Muscle of leg (tissue), 16 donors: ENCODE measurements at places on chromosomes 6 and 20. TPM values are rescaled to one million over a fixed set of nuclear protein-coding genes. Genes with fewer than 3 reads are reported as not detected.

- peak; percentile 87 for DNase-seq
- peak within 1 kb of the TSS; percentile 89 for H3K27ac ChIP-seq
Measured at GRCh38 chr20:63979557-63980316, at the start of gene SAMD10. Gene SAMD10 (minus strand): TSS chr20:63979642. CDS start chr20:63979467, 175 bp downstream.

- no peak for DNase-seq
- no peak overlapping the region for H3K4me3 ChIP-seq
- no peaks in the 10 kb centered on the region for H3K36me3 ChIP-seq
- H3K27me3 ChIP-seq: peaks cover 22% of the 10 kb centered on the region
Measured at GRCh38 chr6:3318821-3319540, 60.2 kb downstream of the PSMG4 start.

Gene MDFI
- 77.4 TPM for total RNA-seq

- H3K36me3 ChIP-seq: no peaks in the 10 kb centered on the region
- H3K4me1 ChIP-seq: peaks cover 16% of the 10 kb centered on the region
- no peak overlapping the region for H3K27ac ChIP-seq
- H3K27me3 ChIP-seq: no peaks in the 10 kb centered on the region
Measured at GRCh38 chr6:159871906-159872305, 18.9 kb upstream of the MAS1 start.

DNA sequence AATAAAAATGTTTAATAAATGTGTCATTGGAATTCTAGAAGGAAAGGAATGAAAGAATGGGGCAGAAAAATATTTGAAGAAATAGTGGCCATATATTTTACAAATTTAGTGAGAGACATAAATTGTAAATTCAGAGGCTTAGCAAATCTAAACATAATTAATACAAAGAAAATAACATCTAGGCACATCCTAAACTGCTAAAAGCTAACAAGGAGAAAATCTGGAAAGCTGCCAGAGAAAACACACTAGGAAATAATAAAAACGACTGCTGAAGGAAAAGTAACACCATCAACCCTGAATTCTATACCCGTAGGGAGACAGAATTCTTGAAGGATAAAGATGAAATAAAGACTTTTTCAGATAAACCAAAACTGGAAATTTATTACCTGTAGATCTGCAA lies 23.8 kb downstream of the CYB5R4 start:
- H3K27ac ChIP-seq: no peak overlapping the region
- no peaks in the 10 kb centered on the region for H3K4me1 ChIP-seq
- H3K4me3 ChIP-seq: no peak overlapping the region
- no peaks in the 10 kb centered on the region for H3K27me3 ChIP-seq
- DNase-seq: no peak

GRCh38 chr20:39986173-39986904 lies 702.7 kb downstream of the MAFB start:
- H3K27ac ChIP-seq: peak overlapping the region; percentile 94
- peak; percentile 83 for DNase-seq
- no peak overlapping the region for H3K4me3 ChIP-seq
- no peaks in the 10 kb centered on the region for H3K36me3 ChIP-seq
- H3K4me1 ChIP-seq: peaks cover 17% of the 10 kb centered on the region

GRCh38 chr20:35284267-35284991 lies at the start of gene EIF6:
Gene EIF6 (minus strand): TSS chr20:35284772. CDS start chr20:35284487, 285 bp downstream.
- no peaks in the 10 kb centered on the region for H3K27me3 ChIP-seq
- peaks cover 16% of the 10 kb centered on the region for H3K4me1 ChIP-seq
- H3K36me3 ChIP-seq: peaks cover 25% of the 10 kb centered on the region
- peak within 1 kb of the TSS; percentile 94 for H3K27ac ChIP-seq
- peak within 1 kb of the TSS; percentile 85 for H3K4me3 ChIP-seq
- peak; percentile 95 for DNase-seq

Gene TGM2
- 10.1 TPM for total RNA-seq

- no peak overlapping the region for H3K4me3 ChIP-seq
- no peaks in the 10 kb centered on the region for H3K27me3 ChIP-seq
- DNase-seq: no peak
- H3K36me3 ChIP-seq: no peaks in the 10 kb centered on the region
Measured at GRCh38 chr20:16539280-16540021, 33.8 kb downstream of the KIF16B start.

DNA sequence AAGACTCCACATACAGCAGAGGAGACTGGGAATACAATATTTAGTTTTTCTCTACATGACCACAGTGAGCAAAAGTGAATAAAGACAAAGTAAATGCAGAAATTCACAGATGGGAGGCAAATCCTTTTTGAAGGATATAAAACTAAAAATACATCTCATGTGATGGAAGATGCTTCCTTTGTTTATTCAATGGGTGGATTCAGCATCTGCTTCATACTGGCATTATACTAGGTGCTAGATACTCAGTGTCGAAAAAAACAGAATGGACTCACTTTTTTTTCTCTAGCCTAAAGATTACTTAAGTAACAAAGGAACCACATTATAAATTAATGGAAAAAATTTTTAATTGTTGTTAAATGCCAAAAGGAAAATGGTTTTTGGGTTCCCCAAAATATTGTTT lies 216.2 kb downstream of the TRDN start:
- no peak overlapping the region for H3K4me3 ChIP-seq
- H3K27ac ChIP-seq: no peak overlapping the region
- no peak for DNase-seq
- H3K27me3 ChIP-seq: no peaks in the 10 kb centered on the region
- no peaks in the 10 kb centered on the region for H3K36me3 ChIP-seq

GRCh38 chr6:142240179-142240578 lies 61.6 kb upstream of the ADGRG6 start:
- no peaks in the 10 kb centered on the region for H3K36me3 ChIP-seq
- H3K27me3 ChIP-seq: no peaks in the 10 kb centered on the region
- H3K27ac ChIP-seq: no peak overlapping the region
- peaks cover 5% of the 10 kb centered on the region for H3K4me1 ChIP-seq
- DNase-seq: no peak

Gene JPH2
- 76.8 TPM for total RNA-seq

GRCh38 chr6:15620611-15621010 lies 42.2 kb downstream of the DTNBP1 start:
- H3K36me3 ChIP-seq: no peaks in the 10 kb centered on the region
- DNase-seq: peak; percentile 51
- no peaks in the 10 kb centered on the region for H3K27me3 ChIP-seq
- H3K4me3 ChIP-seq: no peak overlapping the region

DNA sequence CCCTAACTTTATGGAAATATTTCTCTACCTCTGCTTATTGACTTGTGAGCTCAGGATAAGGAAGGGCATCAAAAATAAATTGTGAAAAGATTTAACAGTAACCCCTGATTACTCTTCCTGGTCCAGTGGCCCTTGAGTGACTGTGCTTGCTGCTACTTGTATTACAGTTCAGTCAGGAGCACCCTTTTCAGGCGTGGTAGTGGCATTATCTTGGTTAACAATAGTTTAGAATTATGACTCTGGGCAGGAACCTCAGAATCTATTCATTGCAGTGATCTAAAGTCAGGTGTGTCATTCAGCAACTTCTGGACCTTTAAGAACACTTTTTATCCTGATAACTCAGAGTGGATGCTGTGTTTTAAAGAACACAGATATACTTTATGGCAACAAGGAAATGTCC lies 43.4 kb downstream of the FAM135A start:
- H3K27me3 ChIP-seq: no peaks in the 10 kb centered on the region
- no peak overlapping the region for H3K4me3 ChIP-seq
- H3K36me3 ChIP-seq: no peaks in the 10 kb centered on the region
- H3K4me1 ChIP-seq: no peaks in the 10 kb centered on the region
- H3K27ac ChIP-seq: no peak overlapping the region

GRCh38 chr6:27757307-27757706 lies 154.9 kb downstream of the OR2B2 start:
- H3K36me3 ChIP-seq: no peaks in the 10 kb centered on the region
- peak; percentile 66 for DNase-seq
- peaks cover 10% of the 10 kb centered on the region for H3K27me3 ChIP-seq
- peaks cover 5% of the 10 kb centered on the region for H3K4me1 ChIP-seq
- H3K27ac ChIP-seq: peak overlapping the region; percentile 51

DNA sequence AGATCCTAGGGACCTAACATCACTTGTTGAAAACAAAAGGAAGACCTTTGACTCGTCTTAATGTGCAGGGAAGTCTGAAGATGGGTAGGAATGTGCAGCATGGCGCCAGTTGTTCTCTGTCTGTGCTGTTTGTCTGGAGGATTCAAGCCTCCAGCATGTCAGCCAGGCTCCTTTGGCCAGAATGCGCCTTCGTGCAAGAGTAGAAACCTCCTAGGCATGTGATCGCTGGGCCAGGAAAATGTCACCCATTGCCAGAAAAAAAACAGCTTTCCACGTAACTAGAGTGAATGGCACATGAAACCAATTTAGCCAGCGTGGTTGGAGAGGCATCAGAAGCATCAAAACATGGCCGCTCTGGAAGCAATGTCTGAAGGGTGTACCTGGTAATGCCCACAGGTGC lies 132.7 kb downstream of the EDN1 start:
- DNase-seq: peak; percentile 55
- no peak overlapping the region for H3K4me3 ChIP-seq
- H3K36me3 ChIP-seq: no peaks in the 10 kb centered on the region
- no peaks in the 10 kb centered on the region for H3K4me1 ChIP-seq
- no peak overlapping the region for H3K27ac ChIP-seq

DNA sequence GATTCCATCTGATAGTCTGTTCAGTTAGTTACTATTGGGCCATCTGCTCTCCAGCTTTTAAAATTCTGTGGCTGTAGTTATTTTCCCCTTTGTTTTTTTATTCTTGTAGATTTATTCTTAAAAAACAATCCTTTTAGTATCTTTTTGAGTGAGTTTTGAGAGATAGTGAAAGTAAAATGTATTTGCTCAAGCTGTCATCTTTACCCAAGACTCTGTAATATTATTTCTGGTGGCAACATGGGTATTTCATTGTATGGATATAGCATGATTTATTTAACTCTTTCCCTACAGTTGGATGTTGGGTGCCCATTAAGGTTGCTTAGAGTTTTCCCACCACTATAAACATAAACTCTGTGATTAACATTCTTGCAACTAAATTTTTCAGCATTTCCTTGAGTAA lies 24.6 kb downstream of the STK4 start:
- no peaks in the 10 kb centered on the region for H3K4me1 ChIP-seq
- no peaks in the 10 kb centered on the region for H3K27me3 ChIP-seq
- peak overlapping the region; percentile 3 for H3K27ac ChIP-seq

DNA sequence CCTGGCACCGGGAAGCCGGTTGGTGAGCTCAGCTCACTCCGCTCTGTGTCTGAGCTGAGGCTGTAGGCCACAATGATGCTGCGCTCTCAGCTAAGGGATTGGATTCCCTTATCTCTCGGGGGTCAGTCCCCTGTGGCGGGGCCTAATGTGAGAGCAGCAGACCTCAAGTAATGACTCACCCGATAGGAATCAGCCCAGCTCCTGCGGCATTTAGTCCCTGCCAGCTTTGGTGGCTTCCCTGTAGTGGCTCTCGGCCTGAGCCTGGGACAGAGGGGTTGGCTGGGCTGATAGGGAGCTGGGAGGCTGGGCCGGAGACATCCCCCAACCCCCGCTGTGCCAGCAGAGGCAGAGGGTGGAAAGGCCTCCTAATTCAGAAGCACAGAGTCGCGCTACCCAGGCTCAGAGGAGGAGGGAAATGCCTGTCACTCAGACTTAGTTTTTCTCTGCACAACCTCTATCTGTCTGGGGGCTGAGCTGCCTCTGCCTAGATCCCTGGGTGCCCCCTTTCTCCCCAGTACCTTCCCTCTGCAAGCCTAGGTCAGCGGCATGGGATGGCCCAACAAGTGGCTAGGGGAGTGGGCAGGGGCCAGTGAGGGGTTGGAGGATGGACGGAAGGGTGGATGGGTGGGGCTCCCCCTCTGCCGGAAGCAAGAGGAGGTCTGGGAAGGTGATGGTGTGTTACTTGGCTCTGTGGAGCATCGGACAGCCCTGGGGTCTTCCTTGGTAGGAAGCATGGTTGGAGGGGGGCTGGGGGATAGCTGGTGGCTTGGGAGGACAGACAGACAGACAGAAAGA lies 92.2 kb downstream of the CDH22 start:
- no peak overlapping the region for H3K4me3 ChIP-seq
- peaks cover 21% of the 10 kb centered on the region for H3K27me3 ChIP-seq
- H3K4me1 ChIP-seq: peaks cover 21% of the 10 kb centered on the region
- DNase-seq: no peak

GRCh38 chr20:17664025-17664633 lies 17.9 kb downstream of the RRBP1 start:
- H3K36me3 ChIP-seq: peaks cover 13% of the 10 kb centered on the region
- no peak for DNase-seq
- no peak overlapping the region for H3K27ac ChIP-seq
- no peak overlapping the region for H3K4me3 ChIP-seq
- no peaks in the 10 kb centered on the region for H3K27me3 ChIP-seq
- H3K4me1 ChIP-seq: peaks cover 32% of the 10 kb centered on the region

DNA sequence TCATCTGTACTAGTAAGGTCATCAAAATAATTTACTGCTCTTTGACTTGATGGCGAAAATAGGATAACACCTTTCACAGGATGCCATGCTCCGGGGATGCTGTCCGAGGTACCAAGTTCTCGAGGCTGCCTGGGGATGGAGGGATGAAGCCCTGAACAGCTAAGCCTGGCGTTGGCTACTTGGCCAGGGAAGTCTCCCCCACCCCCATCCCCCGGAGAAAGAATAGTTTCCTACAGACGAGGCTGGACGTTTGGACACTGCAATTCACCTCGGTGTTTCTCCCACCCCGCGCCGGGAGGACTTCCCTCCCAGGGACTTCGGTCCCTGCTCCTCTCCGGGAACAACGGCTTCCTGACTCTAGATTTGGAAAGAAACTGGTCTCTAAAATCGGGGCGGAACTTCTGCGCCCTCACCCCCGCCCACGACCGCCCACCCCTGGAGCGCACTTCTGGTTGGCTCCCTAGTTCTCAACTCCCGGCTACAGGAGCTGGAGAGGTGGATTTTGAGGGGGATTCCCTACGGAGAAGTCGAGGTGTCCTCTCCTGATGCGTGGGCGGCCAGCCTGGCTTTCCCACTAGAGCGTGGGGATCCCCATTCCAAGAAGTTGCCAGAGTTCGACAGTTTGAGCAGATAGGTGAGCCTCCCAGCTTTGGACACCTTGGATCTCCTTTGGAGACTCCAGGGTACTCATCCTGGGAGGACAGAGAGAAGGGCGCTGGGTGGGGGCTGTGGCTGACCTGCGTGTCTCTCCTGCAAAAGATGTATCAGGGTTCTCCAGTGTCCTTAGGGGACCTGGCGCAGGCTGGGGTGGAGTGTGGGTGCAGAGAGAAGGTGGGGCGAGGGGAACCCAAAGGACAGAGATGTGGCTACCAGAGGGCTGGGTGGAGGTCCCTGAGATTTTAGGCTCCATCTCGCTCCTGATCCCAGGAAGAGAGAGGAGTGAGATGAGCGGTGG lies 1.1 kb downstream of the PCSK2 start:
- H3K27ac ChIP-seq: no peak overlapping the region
- DNase-seq: peak; percentile 20
- H3K4me1 ChIP-seq: peaks cover 18% of the 10 kb centered on the region

- no peak for DNase-seq
- H3K4me3 ChIP-seq: no peak overlapping the region
- H3K27ac ChIP-seq: no peak overlapping the region
- no peaks in the 10 kb centered on the region for H3K27me3 ChIP-seq
Measured at GRCh38 chr6:166413491-166413951, 30.8 kb upstream of the MPC1 start.
